ENCODE measurements at places on chromosomes 3 and 15.
A peak's percentile ranks its signal among the peaks of the same experiment; 100 is the strongest.

- H3K27me3 ChIP-seq: peaks cover 5% of the 10 kb centered on the region
- peaks cover 2% of the 10 kb centered on the region for H3K4me1 ChIP-seq
- H3K36me3 ChIP-seq: no peaks in the 10 kb centered on the region
- no peak overlapping the region for H3K27ac ChIP-seq
- no peak for DNase-seq
Observed at GRCh38 chr15:85274315-85275050, 105.9 kb upstream of the AKAP13 start.

DNA sequence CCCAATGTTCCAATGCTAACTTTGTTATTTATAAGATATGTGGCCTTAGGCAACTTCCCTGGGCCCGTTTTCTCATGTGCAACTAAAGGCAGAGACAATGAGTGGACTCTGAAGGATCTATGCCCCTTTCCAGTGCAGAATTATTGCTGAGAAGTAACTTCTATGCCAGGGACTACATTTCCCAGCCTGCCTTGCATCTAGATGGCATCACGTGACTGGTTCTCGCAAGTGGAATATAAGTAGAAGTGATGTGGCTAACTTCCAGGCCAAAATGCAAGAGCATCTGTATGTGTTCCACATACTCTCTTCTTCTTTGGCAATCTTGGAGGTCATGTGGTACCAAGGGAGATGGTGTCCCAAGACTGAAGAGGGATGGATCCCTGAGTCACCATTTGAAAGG lies 674.4 kb downstream of the NTRK3 start:
- no peak overlapping the region for H3K27ac ChIP-seq
- peaks cover 6% of the 10 kb centered on the region for H3K27me3 ChIP-seq
- H3K4me3 ChIP-seq: no peak overlapping the region
- no peaks in the 10 kb centered on the region for H3K4me1 ChIP-seq

- H3K36me3 ChIP-seq: peaks cover 9% of the 10 kb centered on the region
- no peaks in the 10 kb centered on the region for H3K27me3 ChIP-seq
- H3K4me1 ChIP-seq: no peaks in the 10 kb centered on the region
- no peak overlapping the region for H3K4me3 ChIP-seq
Observed at GRCh38 chr3:185200639-185201038, 47.8 kb upstream of the C3orf70 start.

GRCh38 chr3:82641701-82642100 lies 880.3 kb upstream of the GBE1 start:
- H3K27ac ChIP-seq: no peak overlapping the region
- H3K4me1 ChIP-seq: no peaks in the 10 kb centered on the region
- H3K27me3 ChIP-seq: no peaks in the 10 kb centered on the region
- DNase-seq: no peak
- H3K4me3 ChIP-seq: no peak overlapping the region
- no peaks in the 10 kb centered on the region for H3K36me3 ChIP-seq

GRCh38 chr15:76398317-76399104 lies 61.9 kb downstream of the ISL2 start:
- H3K27ac ChIP-seq: no peak overlapping the region
- H3K27me3 ChIP-seq: no peaks in the 10 kb centered on the region
- no peaks in the 10 kb centered on the region for H3K4me1 ChIP-seq
- H3K36me3 ChIP-seq: peaks cover 10% of the 10 kb centered on the region
- DNase-seq: no peak

GRCh38 chr15:28943146-28943545 lies 57.4 kb downstream of the APBA2 start:
- DNase-seq: no peak
- no peak overlapping the region for H3K27ac ChIP-seq
- peaks cover 26% of the 10 kb centered on the region for H3K4me1 ChIP-seq
- H3K4me3 ChIP-seq: no peak overlapping the region
- H3K27me3 ChIP-seq: no peaks in the 10 kb centered on the region

- peaks cover 42% of the 10 kb centered on the region for H3K4me1 ChIP-seq
- H3K27me3 ChIP-seq: no peaks in the 10 kb centered on the region
- peak; percentile 36 for DNase-seq
- no peaks in the 10 kb centered on the region for H3K36me3 ChIP-seq
Observed at GRCh38 chr3:172129850-172130716, 90.7 kb downstream of the FNDC3B start.

DNA sequence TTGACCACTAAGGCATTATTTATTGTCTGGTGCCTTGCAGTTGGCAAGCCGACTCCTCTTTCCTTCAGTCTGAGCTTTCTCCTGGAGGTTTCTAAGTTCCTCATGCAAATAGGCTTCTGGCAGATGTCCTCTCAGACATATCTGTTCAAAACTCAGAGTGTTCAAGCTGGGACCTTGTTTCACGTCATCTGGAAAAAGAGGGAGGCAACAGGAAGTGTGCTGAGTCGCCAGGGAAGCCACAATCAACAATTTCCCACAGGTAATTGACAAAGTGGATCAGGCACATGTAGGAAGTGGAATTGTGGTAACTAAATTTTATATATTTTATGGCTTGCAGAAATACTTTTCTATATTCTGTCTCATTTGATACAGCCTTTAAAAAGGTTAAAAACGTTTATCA lies 14.6 kb downstream of the SCG5 start:
- H3K4me1 ChIP-seq: peaks cover 11% of the 10 kb centered on the region
- H3K27me3 ChIP-seq: no peaks in the 10 kb centered on the region
- no peak overlapping the region for H3K4me3 ChIP-seq
- H3K27ac ChIP-seq: no peak overlapping the region
- DNase-seq: no peak
- H3K36me3 ChIP-seq: peaks cover 2% of the 10 kb centered on the region

GRCh38 chr3:163812006-163812405 lies 1266.3 kb downstream of the SI start:
- no peaks in the 10 kb centered on the region for H3K36me3 ChIP-seq
- no peak overlapping the region for H3K27ac ChIP-seq
- H3K4me1 ChIP-seq: no peaks in the 10 kb centered on the region
- H3K4me3 ChIP-seq: no peak overlapping the region
- H3K27me3 ChIP-seq: no peaks in the 10 kb centered on the region

- DNase-seq: no peak
- peaks cover 8% of the 10 kb centered on the region for H3K36me3 ChIP-seq
- H3K4me3 ChIP-seq: no peak overlapping the region
Observed at GRCh38 chr15:92801774-92802464, 98.2 kb upstream of the CHD2 start.

DNA sequence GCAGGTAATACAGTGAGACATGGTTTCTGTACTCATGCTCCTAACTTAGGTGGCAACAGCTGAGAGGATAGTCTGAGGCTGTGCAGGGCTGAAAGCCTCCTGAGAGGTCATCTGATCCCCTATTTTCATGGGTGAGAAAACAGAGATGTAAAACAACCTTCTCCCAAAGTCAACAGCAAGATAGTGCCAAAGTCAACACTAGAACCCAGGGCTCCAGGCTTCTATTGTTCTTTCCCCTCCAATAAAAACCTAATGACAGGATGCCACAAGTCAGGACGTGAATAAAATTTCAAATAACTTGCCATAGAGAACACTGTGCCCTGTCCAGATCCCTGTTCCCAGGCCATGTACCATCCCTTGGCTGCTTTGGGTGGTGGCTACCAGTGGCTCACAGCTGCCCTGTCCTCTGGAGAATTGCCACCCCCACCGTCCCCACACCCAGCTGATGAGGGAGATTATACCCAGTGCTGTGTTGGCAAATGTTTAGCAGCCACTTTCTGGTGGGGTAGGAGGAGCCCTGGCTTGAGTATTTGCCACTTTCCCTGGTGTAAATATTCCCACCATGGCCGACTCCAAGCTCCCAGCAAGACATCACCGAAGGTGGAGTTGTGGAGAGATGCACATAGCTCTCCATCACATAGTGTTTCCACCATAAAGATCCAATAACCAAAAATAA lies 54.8 kb downstream of the SRGAP3 start:
- no peaks in the 10 kb centered on the region for H3K4me1 ChIP-seq
- H3K4me3 ChIP-seq: no peak overlapping the region
- DNase-seq: no peak
- H3K27me3 ChIP-seq: no peaks in the 10 kb centered on the region

DNA sequence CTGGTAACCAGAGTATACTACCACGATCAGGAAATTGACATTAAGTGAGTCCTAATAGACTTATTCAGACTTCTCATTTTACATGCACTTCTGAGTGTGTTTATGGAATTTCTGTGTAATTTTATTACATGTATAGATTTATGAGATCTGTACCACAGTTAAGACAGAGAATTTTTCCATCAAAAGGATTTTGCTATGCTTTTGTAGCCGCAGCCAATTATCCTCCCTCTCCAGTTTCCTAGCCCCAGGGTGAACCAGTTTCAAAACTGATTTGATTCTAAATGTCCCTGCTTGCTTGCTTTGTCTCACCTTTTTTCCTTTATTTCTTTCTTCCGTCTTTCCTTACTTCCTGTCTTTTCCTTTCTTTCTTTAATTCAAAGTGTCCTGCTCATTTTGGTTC lies 661.2 kb upstream of the BCHE start:
- H3K4me1 ChIP-seq: no peaks in the 10 kb centered on the region
- no peak overlapping the region for H3K27ac ChIP-seq
- H3K27me3 ChIP-seq: no peaks in the 10 kb centered on the region
- H3K4me3 ChIP-seq: no peak overlapping the region

- peaks cover 5% of the 10 kb centered on the region for H3K4me1 ChIP-seq
- no peaks in the 10 kb centered on the region for H3K36me3 ChIP-seq
- no peak overlapping the region for H3K4me3 ChIP-seq
- no peak overlapping the region for H3K27ac ChIP-seq
- H3K27me3 ChIP-seq: peaks cover 40% of the 10 kb centered on the region
- no peak for DNase-seq
Observed at GRCh38 chr15:80557441-80558234, 137.5 kb upstream of the ABHD17C start.

- H3K27me3 ChIP-seq: peaks cover 8% of the 10 kb centered on the region
- H3K4me1 ChIP-seq: no peaks in the 10 kb centered on the region
- DNase-seq: no peak
- no peaks in the 10 kb centered on the region for H3K36me3 ChIP-seq
Observed at GRCh38 chr15:71093054-71094024, 21.9 kb upstream of the THSD4 start.
